ENCODE measurements at places on chromosomes 1 and 21.

DNA sequence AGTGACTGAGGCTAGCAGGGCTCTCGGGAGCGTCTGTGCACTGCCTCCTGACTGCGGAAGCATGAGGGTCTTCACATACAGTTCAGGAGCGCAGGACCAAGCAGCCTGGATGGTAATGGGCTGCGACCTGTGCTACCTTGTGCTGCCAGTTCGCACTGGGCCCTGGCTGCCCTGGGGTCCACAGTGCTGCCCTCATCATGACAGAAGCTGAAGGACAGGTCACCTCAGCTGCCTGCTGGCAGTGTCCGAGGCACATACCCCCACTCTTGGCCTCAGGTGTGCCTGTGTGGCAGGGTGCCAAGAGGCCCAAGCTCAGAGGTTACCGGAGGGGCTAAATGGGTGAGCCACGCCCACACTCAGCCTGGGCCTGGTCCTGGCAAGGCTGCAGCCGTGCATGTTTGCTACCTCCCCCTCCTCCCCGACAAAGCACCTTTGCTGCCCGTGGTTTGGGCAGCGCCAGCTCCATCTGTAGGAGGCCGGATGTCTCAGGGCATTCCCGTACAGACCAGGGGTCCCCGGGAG is 4.4 kb downstream of the JMJD4 start:
- no peak for DNase-seq

GRCh38 chr1:181028615-181029014 is 5.2 kb upstream of the MR1 start:
- no peak for DNase-seq

DNA sequence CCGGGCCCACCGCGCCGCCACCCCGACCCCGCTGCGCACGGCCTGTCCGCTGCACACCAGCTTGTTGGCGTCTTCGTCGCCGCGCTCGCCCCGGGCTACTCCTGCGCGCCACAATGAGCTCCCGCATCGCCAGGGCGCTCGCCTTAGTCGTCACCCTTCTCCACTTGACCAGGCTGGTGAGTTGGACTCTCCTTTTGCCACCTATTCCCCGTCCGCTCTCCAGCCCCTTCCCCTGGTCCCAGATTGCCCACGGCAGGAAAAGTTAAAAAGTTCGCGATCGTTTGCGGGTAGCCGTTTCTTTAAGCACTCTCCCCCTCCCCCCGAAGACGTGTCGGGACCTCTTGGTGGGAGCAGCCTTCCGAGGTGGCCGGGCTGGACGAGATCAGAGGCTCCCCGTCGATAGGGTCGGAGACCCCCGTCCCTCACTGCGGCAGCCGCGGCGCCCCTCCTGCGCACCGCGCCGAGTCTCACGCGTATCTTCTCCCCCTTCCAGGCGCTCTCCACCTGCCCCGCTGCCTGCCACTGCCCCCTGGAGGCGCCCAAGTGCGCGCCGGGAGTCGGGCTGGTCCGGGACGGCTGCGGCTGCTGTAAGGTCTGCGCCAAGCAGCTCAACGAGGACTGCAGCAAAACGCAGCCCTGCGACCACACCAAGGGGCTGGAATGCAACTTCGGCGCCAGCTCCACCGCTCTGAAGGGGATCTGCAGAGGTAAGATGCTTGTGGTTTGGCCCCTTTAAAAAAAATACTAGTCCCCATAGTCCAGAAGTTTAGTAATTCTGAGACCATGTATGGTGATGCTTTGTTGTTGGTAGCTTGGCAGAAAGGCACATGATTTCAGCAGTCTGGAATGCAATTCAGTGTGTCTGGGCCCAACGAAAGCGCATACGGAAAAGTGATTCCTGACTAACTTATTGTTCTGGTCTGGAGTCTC is 576 bp downstream of the CCN1 start:
- no peak for DNase-seq

GRCh38 chr1:116889380-116889779 is 20.3 kb upstream of the PTGFRN start:
- no peak for DNase-seq

DNA sequence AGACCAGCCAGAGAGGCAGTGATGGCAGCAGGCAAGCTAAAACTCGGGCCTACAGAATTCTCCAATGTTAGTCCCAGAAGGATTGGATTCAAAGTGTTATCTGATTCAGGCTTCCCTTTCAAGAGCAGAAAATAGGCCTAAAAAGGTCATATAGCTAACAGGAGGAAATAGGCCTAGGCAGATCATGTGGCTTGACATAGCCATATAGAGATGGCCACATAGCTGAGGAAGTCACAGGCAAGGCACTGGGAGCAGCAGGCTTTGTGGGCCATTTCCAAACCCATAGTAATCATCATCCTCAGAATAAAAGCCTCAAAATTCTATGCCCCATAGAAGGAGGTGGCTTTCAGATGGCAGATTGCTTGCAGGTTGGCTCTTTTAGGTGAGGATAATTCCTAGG is 29.0 kb upstream of the LMO4 start:
- no peak for DNase-seq

- no peak for DNase-seq
Measured at GRCh38 chr1:167984886-167985489, 48.1 kb upstream of the MPC2 start.

DNA sequence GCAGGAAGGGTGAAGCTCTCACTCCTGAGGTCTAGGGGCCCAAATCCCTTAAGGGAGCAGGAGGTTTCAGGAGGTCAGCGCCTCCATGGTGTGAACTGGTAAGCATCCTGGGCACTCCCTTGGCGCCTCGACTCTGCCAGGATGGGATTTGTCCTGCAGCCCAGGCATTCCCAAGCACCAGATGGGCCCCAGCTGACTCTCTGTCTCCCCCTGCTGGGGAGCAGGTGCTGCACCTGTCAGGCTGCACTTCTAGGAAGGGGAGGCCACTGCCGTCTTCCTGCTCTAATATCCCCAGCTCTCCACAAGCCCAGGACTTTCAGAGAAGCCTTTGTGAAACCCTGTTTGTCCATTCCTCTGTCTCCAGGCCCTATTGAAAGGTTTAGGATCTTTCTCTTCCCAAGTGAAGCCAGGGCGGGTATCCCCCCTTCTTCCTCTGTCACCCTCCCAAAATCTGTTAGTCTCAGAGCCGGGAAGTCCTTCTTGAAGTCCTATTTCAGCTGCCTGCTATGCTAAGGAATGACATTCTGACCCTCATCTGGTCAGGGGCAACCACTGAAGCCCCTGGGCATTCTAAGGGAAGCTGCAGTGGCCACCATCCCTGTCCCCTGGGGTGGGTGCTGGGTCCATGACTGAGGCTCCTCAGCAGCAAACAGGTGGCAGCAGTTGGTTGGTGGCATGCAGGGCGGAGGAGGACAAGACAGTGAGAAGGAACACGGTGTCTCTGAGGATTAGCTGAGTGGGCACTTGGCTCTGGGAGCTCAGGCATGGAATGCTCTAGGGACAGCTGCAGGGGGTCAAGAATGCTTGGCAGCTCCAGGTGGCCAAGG is 3.2 kb downstream of the MYBPH start:
- DNase-seq: no peak

GRCh38 chr1:65422241-65423203 is 2.1 kb downstream of the LEPR start:
- no peak for DNase-seq

GRCh38 chr1:13699936-13700520 is at the start of gene PRDM2:
PRDM2 (plus strand) TSS chr1:13700188; CDS start chr1:13715606, 15,418 bp downstream.
- DNase-seq: no peak

GRCh38 chr1:30109853-30110252 is 613.5 kb downstream of the MATN1 start:
- DNase-seq: no peak

DNA sequence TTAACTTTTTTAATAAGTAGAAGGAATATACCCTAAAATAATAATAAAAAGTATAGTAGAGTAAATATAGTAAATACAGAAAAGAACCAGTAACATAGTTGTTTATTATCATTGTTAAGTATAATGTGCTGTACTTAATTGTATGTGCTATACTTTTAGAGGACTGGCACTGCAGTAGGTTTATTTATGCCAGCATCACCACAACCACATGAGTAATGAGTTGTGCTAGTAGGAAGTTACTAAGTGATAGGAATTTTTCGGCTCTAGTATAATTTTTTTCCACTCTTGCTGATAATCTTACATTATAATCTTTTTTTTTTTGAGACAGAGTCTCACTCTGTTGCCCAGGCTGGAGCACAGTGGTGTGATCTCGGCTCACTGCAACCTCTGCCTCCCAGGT is 71.6 kb downstream of the IVNS1ABP start:
- DNase-seq: no peak

DNA sequence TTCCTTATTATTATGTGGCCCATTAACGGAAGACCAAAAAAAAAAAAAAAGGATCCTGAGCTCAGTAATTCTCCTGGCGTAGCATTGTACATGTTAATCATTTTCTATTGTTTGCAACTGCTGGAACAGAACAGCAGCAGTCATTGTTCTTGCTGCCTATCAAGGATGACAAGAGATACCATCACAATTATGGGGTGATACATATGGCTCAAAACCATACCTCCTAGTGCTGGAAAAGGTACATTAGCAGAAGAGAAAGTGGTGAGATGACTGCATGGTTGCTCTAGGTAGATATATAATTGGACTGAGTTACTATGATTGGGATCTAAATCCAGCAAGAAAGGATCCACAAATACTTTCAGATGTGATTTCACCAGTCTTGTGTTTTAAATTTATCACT is 13.3 kb upstream of the TLR5 start:
- DNase-seq: no peak

GRCh38 chr1:243620096-243620495 is 229.9 kb downstream of the AKT3 start:
- no peak for DNase-seq

DNA sequence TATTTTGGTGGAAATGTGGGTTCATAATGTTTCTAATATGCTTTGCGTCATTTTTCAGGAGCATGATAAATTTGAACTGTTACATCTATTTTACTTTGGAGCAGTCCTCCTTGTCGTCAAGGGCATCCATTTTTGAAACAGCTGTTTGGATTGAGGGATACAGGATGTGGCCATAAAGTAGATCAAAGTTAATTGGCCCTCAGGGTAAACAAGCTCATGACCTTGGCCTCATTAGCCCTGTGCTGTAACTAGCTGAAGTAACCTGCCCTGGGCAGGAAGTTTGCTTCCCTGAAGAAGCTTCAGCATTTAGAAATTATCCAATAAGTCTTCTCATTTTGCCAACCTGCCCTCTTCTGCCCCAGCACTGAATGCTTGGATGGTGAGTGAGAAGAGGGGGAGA is 24.8 kb upstream of the RGL1 start:
- DNase-seq: no peak

DNA sequence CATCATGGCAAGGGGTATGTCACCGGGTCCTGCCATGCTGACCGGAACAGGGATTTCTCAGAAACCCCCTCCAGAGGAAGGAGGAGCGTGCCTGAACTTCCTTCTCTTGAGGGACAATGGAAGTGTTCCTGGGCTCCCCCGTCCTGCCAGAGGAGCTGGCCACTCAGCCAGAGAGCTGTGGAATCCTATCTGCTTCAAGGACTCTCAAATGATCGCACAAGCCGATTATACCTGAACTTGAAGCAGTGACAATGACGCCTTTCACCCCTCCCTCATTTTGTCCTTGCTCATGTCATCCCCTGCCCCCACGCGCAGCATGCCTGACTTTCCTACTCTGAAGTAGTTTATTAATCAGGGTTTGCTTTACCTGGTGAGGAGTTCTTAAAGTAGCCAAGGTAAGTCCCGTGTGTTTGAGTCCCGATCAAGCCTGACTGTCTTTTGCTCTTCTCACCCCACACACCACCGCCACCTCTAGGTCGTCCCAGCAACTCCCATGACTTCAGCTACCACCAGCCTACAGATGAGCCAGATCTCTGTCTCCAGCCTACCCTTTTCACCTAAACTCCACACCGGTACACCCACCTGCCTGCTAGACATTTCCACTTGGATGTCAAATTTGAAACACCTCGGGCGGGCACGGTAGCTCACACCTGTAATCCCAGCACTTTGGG is 25.0 kb upstream of the PRELP start:
- no peak for DNase-seq

DNA sequence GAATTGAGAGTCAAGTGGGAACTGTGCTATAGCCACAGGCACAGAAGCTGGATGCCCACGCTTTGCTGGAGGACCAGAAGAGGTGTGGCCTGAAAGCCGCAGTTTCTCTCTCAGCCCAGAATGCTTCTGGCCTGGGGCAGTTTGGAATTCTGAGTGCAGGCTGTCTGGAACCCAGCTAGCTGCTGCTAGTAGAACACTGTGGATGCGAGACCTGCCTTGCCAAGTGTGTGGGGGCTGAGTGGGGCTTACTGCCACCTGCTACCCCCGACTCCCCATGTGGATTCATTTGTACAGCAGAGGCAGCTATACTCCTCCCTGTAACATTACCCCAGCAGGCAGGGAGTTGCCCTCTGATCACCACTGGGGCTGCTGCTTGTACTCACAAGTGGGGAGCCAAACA is 12.2 kb downstream of the ADAMTS1 start:
- DNase-seq: no peak

- no peak for DNase-seq
Measured at GRCh38 chr1:197773856-197774255, 1.4 kb downstream of the DENND1B start.

GRCh38 chr1:206846487-206846886 is 18.9 kb upstream of the IL20 start:
- no peak for DNase-seq

GRCh38 chr1:103283371-103283770 is 175.0 kb upstream of the COL11A1 start:
- DNase-seq: no peak

DNA sequence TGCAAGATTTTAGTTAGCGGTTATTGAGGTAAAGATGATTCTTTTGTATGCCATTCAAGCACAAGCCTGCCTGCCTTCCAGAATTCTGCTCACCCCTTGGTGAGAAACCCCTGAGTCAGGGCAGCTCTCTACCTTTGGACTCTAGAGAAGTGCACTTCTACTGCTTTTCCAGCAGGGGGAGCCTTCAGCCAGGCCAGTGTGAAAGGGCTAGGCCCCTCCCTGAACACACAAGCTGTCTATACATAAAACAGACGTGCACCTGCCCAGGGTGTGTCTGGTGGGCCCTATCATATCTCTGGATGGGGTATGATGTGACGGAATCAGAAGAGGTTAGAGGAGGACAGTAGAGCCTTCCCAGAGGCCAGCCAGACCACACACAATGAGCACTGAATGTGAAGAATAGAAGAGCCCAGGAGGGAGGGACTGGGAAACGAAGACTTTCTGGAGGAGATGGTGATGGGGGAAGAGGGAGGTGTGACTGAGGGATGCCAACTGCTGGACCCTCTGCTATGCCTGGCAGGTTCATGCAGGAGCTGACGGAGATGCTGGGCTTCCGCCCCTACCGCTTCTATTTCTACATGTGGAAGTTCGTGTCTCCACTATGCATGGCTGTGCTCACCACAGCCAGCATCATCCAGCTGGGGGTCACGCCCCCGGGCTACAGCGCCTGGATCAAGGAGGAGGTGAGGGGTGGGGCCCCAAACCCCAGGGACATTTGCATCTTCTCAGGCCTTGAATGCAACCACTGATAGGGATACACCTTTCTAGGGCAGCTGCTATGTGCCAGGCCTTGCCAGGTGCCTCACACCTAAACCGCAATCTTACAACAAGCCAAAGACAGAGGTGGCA is 13.0 kb upstream of the KCNC4 start:
- DNase-seq: no peak

GRCh38 chr21:15506086-15506485 is 223.7 kb upstream of the USP25 start:
- no peak for DNase-seq

- no peak for DNase-seq
Measured at GRCh38 chr1:38451541-38451993, 405.0 kb upstream of the POU3F1 start.

All from cortex of kidney (tissue), 1 donor.